IPS DF 19.7 (cell line): ENCODE measurements at places on chromosomes 5 and 9.
A peak's percentile ranks its signal among the peaks of the same experiment; 100 is the strongest.

- DNase-seq: no peak
Measured at GRCh38 chr9:104841601-104842141, 77.7 kb downstream of the NIPSNAP3B start.

DNA sequence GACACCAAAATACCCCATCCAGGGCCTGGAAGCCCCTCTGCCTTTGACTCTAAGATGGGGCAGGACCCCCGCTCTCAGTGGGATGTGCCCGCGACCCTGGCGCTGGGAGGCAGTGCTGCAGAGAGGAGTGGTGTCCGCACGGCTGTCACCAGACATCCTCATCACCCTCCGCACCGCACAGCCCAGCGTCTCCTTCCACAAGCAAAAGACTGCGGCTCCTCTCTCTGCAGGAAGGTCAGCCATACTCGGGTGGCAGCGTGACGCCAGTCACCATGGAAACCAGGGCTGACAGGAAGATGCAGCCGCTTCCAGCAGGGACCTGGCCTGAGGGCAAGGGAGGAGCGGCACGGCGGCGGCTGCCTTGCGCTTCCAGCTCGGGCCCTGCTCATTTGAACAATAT, 17.1 kb upstream of the SLC6A3 start:
- no peak for DNase-seq

DNA sequence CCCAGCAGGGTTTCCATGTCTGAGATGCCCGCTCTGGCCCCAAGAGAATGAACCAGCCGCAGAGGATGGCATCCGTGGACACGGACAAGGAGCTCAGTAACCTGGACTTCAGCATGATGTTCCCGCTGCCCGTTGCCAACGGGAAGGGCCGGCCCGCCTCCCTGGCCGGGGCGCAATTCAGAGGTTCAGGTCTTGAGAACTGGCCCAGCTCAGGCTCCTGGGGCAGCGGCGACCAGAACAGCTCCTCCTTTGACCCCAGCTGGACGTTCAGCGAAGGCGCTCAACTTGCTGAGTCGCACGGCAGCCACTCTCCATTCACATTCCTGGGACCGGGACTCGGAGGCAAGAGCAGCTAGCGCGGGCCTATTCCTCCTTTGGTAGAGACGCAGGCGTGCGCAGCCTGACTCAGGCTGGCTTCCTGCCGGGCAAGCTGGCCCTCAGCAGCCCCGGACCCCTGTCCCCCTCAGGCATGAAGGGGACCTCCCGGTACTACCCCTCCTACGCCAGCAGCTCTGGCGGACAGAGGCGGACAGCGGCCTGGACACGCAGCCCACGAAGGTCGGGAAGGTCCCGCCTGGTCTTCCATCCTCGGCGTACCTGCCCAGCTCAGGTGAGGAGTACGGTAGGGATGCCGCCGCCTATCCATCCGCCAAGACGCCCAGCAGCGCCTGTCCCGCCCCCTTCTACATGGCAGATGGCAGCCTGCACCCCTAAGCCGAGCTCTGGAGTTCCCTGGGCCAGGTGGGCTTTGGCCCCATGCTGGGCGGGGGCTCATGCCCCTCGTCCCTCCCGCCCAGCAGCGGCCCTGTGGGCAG, 74.4 kb downstream of the INSL6 start:
- no peak for DNase-seq

- no peak for DNase-seq
Measured at GRCh38 chr5:180160789-180161188, 48.2 kb downstream of the RASGEF1C start.

- DNase-seq: no peak
Measured at GRCh38 chr5:104977529-104977928, 1414.9 kb upstream of the NUDT12 start.

DNA sequence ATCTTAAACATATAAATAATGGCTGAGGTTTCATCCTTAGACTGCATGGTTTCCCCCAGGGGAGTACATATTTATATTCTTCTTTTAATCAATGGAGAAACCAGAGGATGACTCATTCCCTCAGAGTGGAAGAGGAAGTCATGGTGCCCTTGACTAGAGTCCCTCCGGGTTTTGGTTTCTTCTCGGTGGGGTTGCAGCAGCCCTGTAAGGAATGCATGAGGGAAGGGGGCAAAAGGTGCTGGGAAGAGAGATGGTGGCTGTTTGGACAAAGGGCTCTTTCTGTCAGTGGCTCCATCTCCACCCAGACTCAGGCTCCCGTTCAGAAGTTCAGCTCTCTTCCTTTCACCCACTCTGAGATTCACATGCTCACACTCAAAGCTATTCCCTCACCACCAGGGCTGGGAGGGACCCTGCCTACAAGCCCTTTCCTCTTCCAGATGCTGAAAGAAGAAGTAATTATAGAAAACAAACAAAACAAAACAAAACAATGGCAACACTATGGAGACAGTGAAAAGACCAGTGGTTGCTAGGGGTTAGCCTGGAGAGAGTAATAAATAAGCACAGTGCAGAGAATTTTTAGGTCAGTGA, 129.8 kb upstream of the IL12B start:
- DNase-seq: no peak

DNA sequence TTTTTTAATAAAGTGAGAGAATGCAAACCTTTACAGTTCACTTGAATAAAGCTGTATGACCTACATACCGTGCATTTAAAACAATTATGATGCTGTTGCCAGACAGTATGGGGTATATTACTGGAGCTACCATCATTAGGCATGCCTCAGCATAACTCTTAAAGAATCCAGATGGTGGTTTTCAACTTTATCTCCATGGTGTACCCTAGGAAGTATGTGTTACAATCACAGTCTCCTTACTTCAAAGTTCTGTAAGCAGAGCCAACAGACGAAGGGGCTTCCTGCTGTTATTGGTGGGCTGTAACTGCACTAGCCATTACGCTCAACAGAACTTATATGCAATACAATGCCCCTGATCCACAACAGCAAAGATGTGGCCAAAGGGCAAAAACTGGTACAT, 803.3 kb downstream of the DTWD2 start:
- no peak for DNase-seq

DNA sequence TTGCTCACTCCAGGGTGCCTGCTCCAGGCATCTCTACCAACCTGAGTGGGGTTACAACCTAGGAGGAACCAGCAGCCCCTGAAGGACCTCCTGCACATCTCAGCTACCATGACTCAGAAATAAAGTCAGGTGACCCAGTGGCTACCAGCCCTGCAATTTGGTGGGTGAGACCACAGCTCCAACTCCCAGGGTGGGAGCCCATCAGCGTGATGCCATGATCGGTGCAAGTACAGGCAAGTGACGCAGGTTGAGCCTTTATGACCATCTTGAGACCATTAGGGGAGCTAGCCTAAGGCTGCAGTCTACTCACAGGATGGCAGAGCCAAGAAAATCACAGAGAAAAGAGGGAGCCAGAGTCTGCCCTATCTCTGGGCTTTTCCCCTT, 8.6 kb downstream of the SEPTIN8 start:
- no peak for DNase-seq

DNA sequence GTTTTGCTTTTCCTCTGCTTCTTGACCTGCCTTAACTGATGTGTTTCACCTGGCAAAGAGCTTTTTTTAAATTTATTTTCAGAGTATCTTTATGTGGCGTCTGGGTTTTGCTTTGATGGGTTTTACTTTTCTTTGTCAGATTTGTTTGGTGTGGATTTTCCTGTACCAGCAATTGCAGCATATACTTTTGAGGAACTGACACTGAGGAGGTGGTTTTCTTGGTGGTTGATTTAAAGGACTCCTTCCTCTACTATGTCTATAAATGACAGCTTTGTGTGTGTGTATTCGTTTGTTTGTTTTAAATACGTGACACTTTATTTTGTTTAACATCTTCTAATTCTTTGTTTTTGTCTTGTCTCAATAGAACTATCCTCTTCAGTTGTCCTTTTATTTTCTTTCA, 1071.9 kb upstream of the ARRDC3 start:
- no peak for DNase-seq

DNA sequence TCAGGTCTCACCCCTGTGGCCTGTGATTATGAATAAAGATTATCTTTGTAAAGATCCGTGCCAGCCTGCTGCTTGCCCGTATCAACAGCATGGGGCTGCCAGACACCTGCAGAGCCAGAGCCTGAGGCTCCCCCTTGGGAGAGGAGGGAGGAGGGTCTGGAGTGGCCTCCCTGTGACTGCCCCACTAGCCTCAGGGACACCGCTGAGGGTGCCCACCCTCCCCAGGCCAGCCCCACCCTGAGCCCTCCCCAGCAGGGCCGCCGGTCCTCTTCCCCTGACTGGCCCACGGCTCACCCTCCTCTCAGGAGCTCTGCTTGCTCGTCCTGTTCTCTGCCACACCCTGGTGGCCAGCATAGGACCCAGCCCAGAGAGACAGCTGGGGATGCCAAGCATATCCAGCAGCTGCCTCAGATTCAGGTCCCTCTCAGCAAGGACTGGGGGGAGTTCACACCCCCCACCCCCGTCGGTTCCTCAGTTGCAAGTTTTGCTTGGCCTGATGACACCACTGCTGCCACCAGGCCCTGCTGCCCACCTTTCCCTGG, 1.9 kb downstream of the SSNA1 start:
- DNase-seq: no peak

- DNase-seq: no peak
Measured at GRCh38 chr9:107489144-107489673, 360 bp downstream of the KLF4 start.

DNA sequence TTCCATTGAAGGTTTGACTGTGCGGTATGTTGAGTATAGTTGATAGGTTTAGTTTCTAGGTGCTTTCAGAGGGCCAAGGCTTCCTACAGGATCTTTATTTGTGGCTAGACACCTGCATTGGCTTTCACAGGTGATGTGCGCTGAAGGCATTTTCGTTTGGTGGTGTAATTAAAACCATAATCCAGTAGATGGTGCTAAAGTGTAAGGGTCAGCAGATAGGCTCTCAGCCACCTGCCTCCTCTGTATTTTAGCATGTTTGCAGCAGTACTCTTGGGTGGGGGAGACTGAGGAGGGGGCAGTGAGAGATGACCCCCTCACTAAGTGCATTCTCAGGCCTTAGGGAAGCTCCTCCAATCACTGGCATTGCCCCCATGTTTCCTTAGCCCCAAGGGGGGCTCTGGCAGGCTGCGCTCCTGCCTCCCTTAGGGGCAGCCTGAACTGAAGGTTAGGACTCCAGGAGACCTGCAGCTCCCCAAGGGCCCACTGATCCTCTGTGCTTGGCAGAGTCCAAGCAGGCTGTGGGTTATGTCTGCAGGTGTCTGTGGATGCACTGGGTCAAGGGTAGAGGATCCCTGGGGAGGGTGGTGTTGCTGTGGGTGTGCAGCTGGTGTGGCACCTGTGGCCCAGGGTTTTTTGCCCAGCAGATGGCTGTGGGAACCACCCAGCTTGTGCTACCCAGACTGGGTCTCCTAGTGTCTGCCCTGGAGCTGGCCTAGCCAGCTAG, 23.4 kb downstream of the CDK20 start:
- no peak for DNase-seq

- no peak for DNase-seq
Measured at GRCh38 chr5:61423487-61424145, 91.6 kb downstream of the ZSWIM6 start.

GRCh38 chr9:5749306-5749705, 83.6 kb downstream of the ERMP1 start:
- no peak for DNase-seq

- no peak for DNase-seq
Measured at GRCh38 chr5:151182524-151182900, 24.9 kb upstream of the ANXA6 start.

- DNase-seq: no peak
Measured at GRCh38 chr5:118006219-118006618, 982.1 kb downstream of the DTWD2 start.

- DNase-seq: no peak
Measured at GRCh38 chr9:87499424-87500017, 1.9 kb downstream of the DAPK1 start.

DNA sequence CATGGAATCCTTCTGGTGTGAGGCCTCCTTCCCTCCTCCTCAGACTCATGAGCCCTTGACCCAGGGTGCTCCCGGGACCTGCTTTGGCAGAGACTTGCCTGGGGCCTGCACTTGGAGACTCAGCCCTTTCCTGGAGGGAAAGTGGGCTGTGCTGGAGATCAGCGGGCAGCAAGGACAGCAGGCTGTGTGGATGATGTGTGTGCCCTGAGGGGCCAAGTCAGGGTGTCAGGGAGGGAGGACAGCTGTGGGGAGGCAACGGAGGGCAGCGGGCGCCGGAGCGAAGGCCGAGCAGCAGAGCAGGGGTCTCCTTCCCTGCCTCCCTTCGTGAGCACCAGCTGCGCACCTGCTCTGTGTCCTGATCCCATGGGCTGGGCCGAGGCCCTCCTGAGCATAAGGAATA, 6.1 kb upstream of the CSF2 start:
- no peak for DNase-seq

- DNase-seq: no peak
Measured at GRCh38 chr9:125508249-125508648, 198.8 kb downstream of the MAPKAP1 start.

- no peak for DNase-seq
Measured at GRCh38 chr5:57416278-57416994, 66.2 kb downstream of the ACTBL2 start.

GRCh38 chr9:136668983-136669790, 6.5 kb downstream of the EGFL7 start:
- DNase-seq: no peak

GRCh38 chr5:109701252-109701651, 11.5 kb downstream of the MAN2A1 start:
- DNase-seq: no peak

- no peak for DNase-seq
Measured at GRCh38 chr9:121107881-121108280, 33.1 kb downstream of the CNTRL start.

DNA sequence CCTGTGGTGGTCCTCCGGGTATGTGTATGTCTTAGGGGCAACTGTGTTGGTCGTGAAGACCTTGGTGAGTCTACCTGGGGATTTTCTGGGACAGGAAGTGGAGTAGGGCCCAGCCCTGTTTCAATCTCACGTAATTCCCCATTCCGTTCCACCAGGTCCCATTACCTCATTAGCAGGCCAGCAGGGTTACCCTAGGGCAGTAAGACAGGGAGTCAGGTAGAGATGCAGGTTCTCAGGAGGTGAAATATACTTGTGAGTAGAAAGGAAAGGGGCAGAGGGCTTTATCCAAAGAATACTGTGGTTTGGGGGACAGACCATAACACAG, 56.5 kb downstream of the MACROH2A1 start:
- DNase-seq: no peak

DNA sequence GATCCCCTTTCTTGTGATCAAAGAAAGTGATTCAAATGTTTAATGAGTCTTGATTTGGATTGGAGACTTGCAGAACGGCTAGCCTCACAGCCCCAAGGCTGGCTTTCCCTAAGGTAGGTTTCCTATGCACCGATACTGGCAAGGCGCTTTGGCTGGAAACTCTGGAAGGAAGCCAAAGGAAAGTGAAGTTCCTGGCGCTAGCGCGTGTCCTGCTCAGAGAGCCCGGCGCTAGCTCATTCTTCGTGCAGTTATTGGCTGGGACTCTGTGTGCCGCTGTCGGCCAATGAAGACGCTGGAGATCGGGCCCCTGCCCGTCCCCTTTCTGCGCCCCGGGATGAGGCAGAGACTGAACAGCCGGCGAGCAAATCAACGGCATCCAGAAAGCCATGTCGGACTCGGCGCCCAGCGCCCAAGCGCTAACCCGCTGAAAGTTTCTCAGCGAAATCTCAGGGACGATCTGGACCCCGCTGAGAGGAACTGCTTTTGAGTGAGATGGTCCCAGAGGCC, at the start of gene PCDHGC3:
PCDHGC3 (plus strand) TSS at position 342 of the 507 bp plus-strand sequence; CDS start at position 493, 151 bp downstream.
- peak; percentile 80 for DNase-seq
